ENCODE measurements at places on chromosomes 11 and 22. TPM values are rescaled to one million over a fixed set of nuclear protein-coding genes. Genes with fewer than 3 reads are reported as not detected.

GRCh38 chr11:72250661-72251464 is 6.9 kb upstream of the PHOX2A start:
- no peak overlapping the region for H3K27ac ChIP-seq
- no peaks in the 10 kb centered on the region for H3K4me1 ChIP-seq
- DNase-seq, result peak; percentile 56
- no peaks in the 10 kb centered on the region for H3K36me3 ChIP-seq
- no peak overlapping the region for H3K4me3 ChIP-seq

GRCh38 chr22:45207533-45207932 is 33.2 kb downstream of the KIAA0930 start:
- H3K4me3 ChIP-seq, result no peak overlapping the region
- DNase-seq, result no peak
- no peak overlapping the region for H3K27ac ChIP-seq
- no peaks in the 10 kb centered on the region for H3K27me3 ChIP-seq

- no peaks in the 10 kb centered on the region for H3K27me3 ChIP-seq
- H3K4me3 ChIP-seq, result no peak overlapping the region
- no peak for DNase-seq
- no peaks in the 10 kb centered on the region for H3K4me1 ChIP-seq
- no peak overlapping the region for H3K27ac ChIP-seq
- no peaks in the 10 kb centered on the region for H3K36me3 ChIP-seq
These were observed 14.7 kb upstream of the IFT27 start for GRCh38 chr22:36790648-36791047.

GRCh38 chr11:12503886-12504285 is 126.5 kb downstream of the PARVA start:
- no peaks in the 10 kb centered on the region for H3K36me3 ChIP-seq
- no peaks in the 10 kb centered on the region for H3K27me3 ChIP-seq
- no peak for DNase-seq
- H3K27ac ChIP-seq, result peak overlapping the region; percentile 44

GRCh38 chr11:78187366-78188285 is 800 bp downstream of the KCTD21 start:
- H3K27ac ChIP-seq, result peak overlapping the region; percentile 89
- H3K27me3 ChIP-seq, result no peaks in the 10 kb centered on the region
- peak overlapping the region; percentile 93 for H3K4me3 ChIP-seq
- peaks cover 60% of the 10 kb centered on the region for H3K4me1 ChIP-seq
- no peaks in the 10 kb centered on the region for H3K36me3 ChIP-seq

DNA sequence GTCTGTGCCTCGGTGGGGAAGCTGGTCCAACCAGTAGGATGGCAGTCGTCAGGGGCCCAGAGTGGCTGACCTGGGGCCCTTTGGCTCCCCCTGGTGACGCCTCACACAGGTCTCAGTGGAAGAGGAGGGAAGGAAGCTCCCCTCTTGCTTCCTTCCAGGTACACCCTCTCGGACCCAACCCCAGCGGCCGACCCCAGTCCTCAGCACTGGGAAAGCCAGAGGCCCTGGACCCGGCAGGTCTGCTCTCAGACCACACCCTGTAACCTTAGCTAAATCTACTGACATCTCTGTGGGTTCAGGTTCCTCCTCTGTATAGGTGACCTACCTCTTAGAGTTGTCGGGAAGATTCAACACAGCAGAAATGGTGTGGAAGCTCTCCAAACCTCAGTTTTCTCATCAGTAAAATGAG is 3.4 kb upstream of the SCUBE1 start:
- H3K4me3 ChIP-seq, result no peak overlapping the region
- H3K36me3 ChIP-seq, result no peaks in the 10 kb centered on the region
- no peak overlapping the region for H3K27ac ChIP-seq

GRCh38 chr22:40758390-40758789 is 60.8 kb downstream of the SLC25A17 start:
- peaks cover 12% of the 10 kb centered on the region for H3K4me1 ChIP-seq
- no peak overlapping the region for H3K4me3 ChIP-seq
- H3K36me3 ChIP-seq, result no peaks in the 10 kb centered on the region
- no peak for DNase-seq
- no peaks in the 10 kb centered on the region for H3K27me3 ChIP-seq

- no peak overlapping the region for H3K4me3 ChIP-seq
- H3K4me1 ChIP-seq, result peaks cover 48% of the 10 kb centered on the region
- peak overlapping the region; percentile 69 for H3K27ac ChIP-seq
- no peaks in the 10 kb centered on the region for H3K27me3 ChIP-seq
- no peak for DNase-seq
These were observed 11.8 kb downstream of the ABTB2 start for GRCh38 chr11:34345991-34346480.

DNA sequence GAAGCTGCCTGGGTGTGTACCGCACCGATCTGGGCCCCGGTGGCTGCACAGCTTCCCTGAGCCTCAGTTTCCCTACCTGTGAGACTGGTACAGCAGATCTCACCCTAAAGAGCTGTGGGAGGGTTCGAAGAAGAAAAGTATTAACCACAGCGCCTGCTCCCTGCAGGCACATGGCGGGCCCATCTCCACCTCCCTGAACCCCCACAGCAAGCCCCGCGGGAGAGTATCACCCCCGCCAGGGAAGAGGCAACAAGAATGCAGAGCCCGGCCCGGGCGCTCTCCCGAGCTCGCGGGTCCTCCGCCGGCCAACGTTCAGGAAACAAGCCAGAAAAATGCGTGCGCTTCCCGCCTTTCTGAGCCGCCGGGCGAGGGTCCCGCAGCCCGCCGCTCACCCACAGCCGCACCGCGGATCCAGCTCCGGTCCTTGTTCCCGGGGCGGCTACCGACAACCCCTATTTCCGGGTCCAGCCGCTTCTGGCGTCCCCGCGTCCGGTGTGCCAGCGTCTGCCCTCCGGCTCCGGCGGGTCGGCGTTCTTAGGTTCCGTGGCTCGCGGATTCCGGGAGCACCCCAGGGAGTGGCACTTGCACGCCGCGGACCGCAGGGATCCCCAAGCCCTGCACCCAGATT is at the start of gene TOP3B:
Gene TOP3B, minus strand, starts transcription at position 450 of the 628 bp plus-strand sequence. CDS start 7,078 bp downstream, outside the sequence.
- H3K36me3 ChIP-seq, result no peaks in the 10 kb centered on the region
- peak within 1 kb of the TSS; percentile 91 for H3K4me3 ChIP-seq
- H3K27ac ChIP-seq, result peak within 1 kb of the TSS; percentile 55
- no peak for DNase-seq

DNA sequence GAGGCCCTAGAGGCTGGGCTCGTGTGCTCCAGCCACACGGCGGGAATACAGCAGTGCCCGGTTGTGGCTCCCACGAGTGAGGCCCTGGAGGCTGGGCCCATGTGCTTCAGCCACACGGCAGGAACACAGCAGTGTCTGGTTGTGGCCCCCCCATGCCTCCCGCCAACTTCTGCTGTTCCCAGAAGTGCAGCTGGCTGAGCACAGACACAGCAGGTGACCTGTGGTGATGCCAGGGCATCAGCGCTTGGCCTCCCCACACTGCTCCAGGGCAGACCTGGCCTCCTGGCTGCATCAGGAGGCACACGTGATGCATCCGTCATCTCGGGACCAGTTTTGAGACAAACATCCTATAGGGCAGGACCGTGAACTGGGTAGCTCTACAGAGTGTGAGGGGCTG is 110.3 kb downstream of the KCNQ1OT1 start:
- no peaks in the 10 kb centered on the region for H3K27me3 ChIP-seq
- no peaks in the 10 kb centered on the region for H3K36me3 ChIP-seq
- no peak overlapping the region for H3K4me3 ChIP-seq
- H3K27ac ChIP-seq, result no peak overlapping the region
- DNase-seq, result no peak

DNA sequence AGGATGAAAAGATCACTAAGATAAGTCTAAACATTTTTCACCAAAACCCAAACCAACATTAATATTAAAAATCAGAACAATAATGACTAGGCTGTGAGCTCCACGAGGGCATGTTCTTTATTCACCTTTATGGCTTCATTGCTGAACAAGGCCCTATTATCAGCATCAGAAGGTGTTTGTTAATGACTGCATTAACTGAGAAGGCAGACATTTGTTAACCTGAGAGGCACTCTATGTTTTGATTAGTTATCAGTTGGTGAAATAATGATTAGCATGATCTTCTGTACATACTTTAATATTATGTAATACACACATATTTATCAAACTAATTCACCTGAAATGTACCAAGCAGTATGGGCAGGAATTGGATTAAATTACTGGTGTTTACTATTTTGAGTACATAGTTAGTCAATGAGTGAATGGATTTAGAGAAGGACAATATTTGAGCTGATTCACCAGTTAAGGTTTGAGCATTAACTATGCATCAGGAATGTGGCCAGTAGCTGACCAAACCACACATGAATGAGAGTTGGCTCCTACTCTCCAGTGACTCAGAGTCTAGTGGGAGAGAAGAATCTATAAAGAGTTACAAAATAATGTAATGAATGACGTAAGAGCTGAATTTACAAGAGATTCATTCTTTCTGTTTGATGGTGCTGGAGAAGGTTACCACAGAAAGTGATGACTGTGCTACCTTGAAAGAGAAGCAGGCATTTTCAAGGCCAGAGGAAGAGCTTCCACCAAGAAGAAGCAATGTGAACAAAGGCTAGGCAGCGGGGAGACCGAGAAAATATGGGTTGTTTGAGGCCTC is 6.7 kb downstream of the IL18 start:
- peaks cover 21% of the 10 kb centered on the region for H3K4me1 ChIP-seq
- no peaks in the 10 kb centered on the region for H3K27me3 ChIP-seq
- peak overlapping the region; percentile 69 for H3K27ac ChIP-seq
- no peak overlapping the region for H3K4me3 ChIP-seq
- peaks cover 3% of the 10 kb centered on the region for H3K36me3 ChIP-seq

DNA sequence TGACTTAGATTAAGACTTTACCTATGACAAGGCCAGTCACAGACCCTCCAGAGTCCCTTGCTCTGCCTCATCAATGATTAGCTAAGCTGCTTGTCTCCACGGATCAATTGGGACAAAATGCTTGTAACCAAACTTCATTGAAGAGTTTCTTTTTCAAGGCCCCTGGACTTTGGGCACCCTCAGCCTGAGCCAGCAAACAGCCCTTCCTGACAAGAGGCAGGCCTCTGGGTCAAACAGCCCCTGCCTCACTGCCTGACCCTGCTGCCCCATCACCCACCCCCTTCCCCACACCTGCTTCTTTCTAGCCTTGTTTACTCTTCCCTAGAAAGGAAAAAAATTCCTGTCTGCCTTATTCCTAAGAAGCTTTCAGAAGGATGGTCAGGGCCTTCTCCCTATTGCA is 26.3 kb upstream of the CDON start:
- no peaks in the 10 kb centered on the region for H3K27me3 ChIP-seq
- H3K36me3 ChIP-seq, result no peaks in the 10 kb centered on the region
- no peak for DNase-seq
- no peak overlapping the region for H3K27ac ChIP-seq

DNA sequence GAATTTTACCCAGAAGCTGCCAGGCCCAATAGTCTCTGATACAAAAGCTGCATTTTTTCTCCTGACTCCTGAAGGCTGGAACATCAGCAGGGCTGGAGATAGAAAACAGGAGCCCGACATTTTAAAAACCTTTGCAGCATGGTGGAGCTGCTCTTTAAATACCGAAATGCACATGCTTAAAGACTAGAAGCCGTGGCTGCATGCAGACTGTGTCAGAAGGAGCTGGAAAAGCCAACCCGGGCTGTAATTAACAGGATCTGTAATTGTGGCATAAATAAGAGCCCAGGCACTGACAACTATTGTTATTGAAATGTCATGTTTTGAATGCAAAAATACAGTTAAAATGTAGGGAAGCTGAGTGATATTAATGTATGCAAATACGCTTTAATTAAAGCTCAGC is 304.9 kb upstream of the PLET1 start:
- peak overlapping the region; percentile 67 for H3K27ac ChIP-seq
- DNase-seq, result no peak
- no peaks in the 10 kb centered on the region for H3K36me3 ChIP-seq
- peaks cover 5% of the 10 kb centered on the region for H3K4me1 ChIP-seq
- H3K27me3 ChIP-seq, result no peaks in the 10 kb centered on the region
- no peak overlapping the region for H3K4me3 ChIP-seq

DNA sequence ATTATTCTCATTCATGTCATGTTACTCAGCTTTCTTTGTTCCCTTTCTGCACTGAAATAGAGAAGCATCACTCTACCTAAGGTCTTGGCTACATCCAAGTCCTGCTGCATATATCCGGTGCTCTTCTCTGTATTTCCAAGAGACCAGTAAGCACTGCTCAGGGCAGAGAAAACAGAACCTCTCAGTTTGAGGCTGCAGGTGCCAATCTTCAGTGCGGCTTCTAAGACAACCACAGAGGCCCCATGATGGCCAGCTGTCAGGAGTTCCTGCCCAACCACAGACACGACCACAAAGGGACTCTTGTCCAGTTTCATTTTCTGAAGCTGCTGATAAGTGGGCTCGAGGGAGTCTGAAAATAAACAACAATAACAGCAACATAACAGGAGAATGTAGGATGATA is 378.4 kb upstream of the PITPNB start:
- DNase-seq, result no peak
- no peak overlapping the region for H3K27ac ChIP-seq
- H3K4me3 ChIP-seq, result no peak overlapping the region
- no peaks in the 10 kb centered on the region for H3K4me1 ChIP-seq

GRCh38 chr22:20948989-20949388 is 18.1 kb upstream of the AIFM3 start:
- no peak overlapping the region for H3K27ac ChIP-seq
- no peaks in the 10 kb centered on the region for H3K27me3 ChIP-seq
- no peak overlapping the region for H3K4me3 ChIP-seq
- peaks cover 34% of the 10 kb centered on the region for H3K4me1 ChIP-seq
- no peaks in the 10 kb centered on the region for H3K36me3 ChIP-seq

DNA sequence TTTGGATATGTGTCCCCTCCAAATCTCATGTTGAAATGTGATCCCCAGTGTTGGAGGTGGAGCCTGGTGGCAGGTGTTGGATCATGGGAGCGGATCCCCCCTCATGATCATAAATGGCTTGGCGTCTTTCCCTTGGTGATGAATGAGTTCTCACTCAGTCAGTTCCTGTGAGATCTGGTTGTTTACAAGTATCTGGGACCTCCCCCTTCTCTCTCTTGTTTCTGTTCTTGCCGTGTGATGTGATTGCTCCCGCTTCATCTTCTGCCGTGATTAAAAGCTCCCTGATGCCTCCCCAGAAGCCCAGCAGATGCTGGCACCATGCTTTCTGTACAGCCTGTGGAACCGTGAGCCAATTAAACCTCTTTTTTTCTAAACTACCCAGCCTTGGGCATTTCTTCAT is 102.2 kb downstream of the SEZ6L start:
- no peaks in the 10 kb centered on the region for H3K27me3 ChIP-seq
- H3K4me3 ChIP-seq, result no peak overlapping the region

- H3K4me1 ChIP-seq, result peaks cover 48% of the 10 kb centered on the region
- no peaks in the 10 kb centered on the region for H3K27me3 ChIP-seq
- H3K4me3 ChIP-seq, result peak overlapping the region; percentile 94
These were observed 697 bp downstream of the RNF169 start for GRCh38 chr11:74749127-74749964.

GRCh38 chr11:73356979-73357860 is 19.0 kb upstream of the RELT start:
- no peaks in the 10 kb centered on the region for H3K27me3 ChIP-seq
- no peak overlapping the region for H3K4me3 ChIP-seq
- H3K4me1 ChIP-seq, result no peaks in the 10 kb centered on the region
- no peak for DNase-seq
- no peak overlapping the region for H3K27ac ChIP-seq

Gene MMP7
- 6.9 TPM for total RNA-seq

Gene CD6
- 3.9 TPM for total RNA-seq

Gene C11orf65
- total RNA-seq, result 0.25 TPM

Gene GTSE1
- 2.2 TPM for total RNA-seq

All from vagina (tissue), 2 donors.